Activated CD4-positive, alpha-beta T cell treated with anti-CD3 and anti-CD28 coated beads, Interleukin-2, amount 50 U/mL, for 24 hours (primary cell): ENCODE measurements at places on chromosomes 5 and 9.

GRCh38 chr5:126801992-126802294 is 25.0 kb downstream of the LMNB1 start:
- no peak for DNase-seq

DNA sequence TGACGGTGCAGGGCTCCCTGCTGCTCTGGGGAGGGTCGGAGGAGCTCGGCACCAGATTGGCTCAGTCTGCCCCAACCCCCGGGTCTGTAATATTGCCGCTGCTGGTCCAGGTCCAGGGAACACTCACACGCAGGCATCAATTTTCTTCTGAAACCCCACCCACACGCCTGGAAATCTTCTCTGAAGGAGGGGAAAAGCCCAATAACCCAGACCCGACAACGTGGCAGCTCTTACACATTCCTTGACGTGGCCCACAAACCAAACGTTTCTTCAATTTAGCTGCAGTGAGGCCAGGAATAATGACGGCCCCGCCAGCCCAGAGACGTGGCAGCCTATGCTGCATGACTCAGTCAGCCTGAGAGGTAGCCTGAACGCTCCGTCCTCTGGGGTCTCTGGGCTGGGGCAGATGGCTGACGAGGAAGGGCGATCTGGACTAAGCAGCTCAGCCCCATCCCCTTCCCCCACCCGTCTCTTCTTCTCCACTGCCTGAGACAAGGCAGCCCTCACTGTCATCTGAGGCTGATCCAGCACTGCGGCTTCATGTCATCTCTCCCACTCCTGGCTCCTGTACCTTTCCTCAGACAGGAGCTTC is 9.9 kb upstream of the SPARC start:
- DNase-seq: no peak

GRCh38 chr9:93086447-93087224 is 9.4 kb upstream of the CARD19 start:
- no peak for DNase-seq

- DNase-seq: no peak
These were observed 642 bp downstream of the SV2C start for GRCh38 chr5:76083555-76084495.

GRCh38 chr5:127942246-127943060 is 141.1 kb upstream of the SLC12A2 start:
- DNase-seq: no peak

- no peak for DNase-seq
These were observed 113.3 kb upstream of the SAP30L start for GRCh38 chr5:154332451-154332850.

- DNase-seq: no peak
These were observed 240.2 kb downstream of the PBX3 start for GRCh38 chr9:125987420-125987819.

GRCh38 chr5:168110870-168111832 is 180.3 kb upstream of the WWC1 start:
- no peak for DNase-seq

DNA sequence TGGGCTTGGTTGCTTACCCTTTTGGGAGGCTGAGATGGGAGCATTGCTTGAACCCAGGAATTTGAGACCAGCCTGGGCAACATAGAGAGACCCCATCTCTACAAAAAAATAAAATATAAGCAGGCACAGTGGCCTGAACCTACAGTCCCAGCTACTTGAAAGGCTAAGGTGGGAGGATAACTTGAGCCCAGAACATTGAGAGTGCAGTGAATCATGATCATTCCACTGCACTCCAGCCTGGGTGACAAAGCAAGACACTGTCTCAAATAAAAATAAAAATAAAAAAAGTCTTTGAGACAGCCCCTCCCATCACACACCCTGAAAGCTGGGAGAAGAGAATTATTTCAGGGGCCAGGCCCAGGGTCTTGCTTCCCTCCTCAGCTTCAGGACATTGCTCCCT is 251.8 kb downstream of the BRINP1 start:
- no peak for DNase-seq

- DNase-seq: no peak
These were observed 319.0 kb upstream of the CDH6 start for GRCh38 chr5:30874241-30875034.
